NCI-H524 treated with DMSO at 0.1 percent for 48 hours (cell line): ENCODE measurements at places on chromosomes 4 and X.

DNA sequence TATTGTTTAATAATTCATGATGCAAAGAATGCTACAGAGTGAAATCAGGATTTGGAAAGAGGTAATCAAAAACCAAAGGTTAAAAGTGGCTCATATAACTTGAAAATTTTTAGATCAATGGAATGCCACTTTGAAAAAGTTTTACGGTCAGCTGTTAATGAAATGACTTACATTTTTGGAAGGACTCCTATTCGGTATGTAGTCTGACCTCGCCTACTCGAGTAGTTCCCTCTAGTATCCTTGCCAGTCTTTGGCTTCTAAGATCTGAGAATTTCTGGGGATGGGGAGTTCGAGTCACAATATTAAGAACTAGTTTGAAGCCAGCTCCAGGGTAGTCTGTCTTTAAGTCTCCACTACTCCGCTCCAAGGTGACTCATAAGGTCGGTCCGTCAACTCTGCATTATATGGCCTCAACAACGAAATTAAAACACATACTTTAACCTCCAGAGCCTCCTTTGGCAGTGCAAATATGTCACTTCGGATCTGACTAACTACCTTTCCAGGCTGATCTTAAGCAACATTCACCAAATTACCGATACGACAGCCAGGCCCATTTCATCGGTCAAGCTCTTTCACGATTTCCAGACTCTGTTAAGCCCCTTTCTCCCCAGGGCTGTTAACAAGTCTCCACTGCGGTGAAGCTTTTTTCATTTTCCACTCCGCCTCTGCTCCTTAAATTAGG lies 733 bp upstream of the NAA15 start:
- no peak for DNase-seq

DNA sequence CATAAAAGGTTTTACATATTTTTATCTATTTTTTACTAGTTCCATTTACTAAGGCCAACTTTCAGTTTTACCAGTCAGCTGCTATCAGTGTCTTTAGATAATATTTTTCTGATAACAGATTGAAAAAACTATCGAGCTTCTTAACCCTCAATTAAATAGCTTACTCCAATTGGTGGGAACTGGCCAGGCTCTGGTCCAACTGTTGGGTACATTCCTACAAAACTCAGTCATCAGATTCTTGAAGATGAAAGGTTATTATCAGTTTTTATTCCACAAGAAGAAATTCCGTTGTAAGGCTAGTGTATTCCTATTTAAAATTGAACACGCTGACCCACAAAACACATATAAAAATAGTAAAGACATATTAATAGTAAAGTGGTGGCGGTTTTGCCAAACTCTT lies 346.2 kb downstream of the MAPK10 start:
- no peak for DNase-seq

- DNase-seq: no peak
These were observed 265.8 kb upstream of the SMIM31 start for GRCh38 chr4:164488114-164488513.

DNA sequence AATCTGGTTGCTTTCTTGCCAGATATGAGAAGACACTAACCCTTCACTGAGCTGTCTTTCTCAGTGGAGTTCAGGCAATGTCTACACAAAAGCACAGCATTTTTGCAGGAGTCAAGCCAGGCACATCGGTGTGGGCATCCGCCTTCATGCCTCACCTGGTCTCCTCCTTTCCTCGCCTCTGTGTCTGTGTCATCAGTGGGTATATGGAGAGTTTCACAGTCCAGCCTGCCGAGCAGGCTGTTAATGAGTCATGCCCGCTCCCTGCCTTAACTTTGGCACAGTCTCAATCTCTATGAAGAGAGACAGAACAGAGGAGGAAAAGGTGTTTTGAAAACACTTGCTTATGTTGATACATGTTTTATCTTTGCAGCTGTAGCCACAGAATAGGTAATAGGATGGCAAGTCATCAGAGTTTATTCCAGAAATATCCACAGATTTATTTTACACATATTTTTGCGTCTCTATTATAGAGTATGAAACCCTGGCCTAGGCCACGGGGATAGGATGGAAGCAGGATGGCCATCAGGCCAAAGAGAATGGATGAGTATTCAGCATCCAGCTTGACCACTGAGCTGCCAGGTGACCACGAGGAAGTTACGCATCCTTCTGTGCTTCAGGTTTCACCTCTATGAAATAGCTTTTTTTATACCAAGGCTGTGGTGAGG lies 32.8 kb upstream of the MAML3 start:
- DNase-seq: no peak

DNA sequence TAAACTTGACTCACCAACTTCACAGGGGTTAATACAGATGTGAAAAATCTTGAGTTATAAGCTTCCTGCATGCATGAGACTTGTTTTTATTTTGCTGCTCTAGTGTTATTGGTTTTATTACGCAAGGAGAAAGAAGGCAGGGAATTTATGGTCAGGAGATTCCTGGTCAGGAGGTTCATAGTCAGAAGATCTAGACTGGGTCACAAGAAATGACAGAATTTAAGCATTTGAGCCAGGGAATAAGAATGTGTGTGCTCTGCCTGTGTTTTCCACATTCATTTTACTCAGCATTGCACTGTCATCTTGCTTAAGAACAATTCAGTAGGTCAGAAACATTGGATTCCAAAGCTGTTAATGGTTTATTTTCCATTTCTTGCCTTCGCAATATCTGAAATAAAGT lies 2522.1 kb downstream of the ARAP2 start:
- DNase-seq: no peak

GRCh38 chr4:72525938-72526337 lies 43.1 kb downstream of the ADAMTS3 start:
- no peak for DNase-seq

DNA sequence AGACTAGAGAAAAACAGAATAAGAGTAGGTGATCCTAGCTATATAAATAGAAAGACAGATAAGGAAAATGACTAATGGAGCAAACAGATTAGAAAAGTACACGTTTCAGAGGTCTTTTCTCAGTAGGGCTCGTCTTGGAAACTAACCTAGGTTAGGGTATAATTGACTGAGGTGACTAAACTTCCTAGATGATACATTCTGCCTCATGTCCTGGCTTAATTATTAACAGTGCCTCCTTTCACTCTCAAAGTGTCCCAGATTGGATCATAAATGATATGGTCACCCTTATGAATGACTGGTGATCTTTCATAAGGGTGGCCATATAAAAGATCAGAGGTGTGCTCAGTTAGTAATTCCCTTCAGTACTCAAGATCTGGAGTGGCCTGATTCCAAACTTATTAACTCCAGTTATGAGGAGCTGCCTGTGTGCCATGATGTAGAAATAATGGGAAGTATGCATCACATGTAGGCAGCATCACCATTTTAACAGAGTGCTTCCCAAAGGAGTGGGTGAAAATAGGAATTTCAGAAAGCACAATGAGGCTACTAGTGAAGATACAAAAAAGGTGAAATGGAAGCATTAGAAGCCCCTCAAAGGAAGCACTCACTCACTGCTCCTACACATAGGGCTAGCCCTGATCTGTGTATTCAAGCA lies 14.7 kb upstream of the GRIA3 start:
- DNase-seq: no peak
